Fibroblast of skin of right biceps (primary cell): ENCODE measurements at places on chromosomes 12 and 14.
A peak's percentile ranks its signal among the peaks of the same experiment; 100 is the strongest.

GRCh38 chr14:100540926-100541620 lies 46.1 kb downstream of the BEGAIN start:
- DNase-seq, result no peak

DNA sequence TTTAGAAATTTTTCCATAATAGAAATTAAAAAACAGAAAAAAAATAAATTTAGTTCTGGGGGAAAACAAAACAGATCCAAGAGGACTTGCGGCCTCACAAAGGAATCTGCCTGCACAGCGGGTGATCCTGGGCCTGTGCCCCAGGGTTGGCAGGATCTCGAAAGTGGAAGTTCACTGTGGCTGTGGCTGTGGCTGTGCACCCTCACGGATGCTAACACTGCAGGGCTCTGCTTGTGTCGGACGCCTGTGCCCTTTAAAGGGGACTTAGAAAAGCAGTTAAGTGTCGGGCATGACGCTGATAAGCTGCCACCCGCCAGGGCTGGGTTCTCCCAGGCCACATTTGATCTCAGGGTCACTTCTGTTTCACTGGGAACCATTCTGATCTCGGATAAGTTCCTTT lies 209.1 kb downstream of the TTC7B start:
- no peak for DNase-seq

DNA sequence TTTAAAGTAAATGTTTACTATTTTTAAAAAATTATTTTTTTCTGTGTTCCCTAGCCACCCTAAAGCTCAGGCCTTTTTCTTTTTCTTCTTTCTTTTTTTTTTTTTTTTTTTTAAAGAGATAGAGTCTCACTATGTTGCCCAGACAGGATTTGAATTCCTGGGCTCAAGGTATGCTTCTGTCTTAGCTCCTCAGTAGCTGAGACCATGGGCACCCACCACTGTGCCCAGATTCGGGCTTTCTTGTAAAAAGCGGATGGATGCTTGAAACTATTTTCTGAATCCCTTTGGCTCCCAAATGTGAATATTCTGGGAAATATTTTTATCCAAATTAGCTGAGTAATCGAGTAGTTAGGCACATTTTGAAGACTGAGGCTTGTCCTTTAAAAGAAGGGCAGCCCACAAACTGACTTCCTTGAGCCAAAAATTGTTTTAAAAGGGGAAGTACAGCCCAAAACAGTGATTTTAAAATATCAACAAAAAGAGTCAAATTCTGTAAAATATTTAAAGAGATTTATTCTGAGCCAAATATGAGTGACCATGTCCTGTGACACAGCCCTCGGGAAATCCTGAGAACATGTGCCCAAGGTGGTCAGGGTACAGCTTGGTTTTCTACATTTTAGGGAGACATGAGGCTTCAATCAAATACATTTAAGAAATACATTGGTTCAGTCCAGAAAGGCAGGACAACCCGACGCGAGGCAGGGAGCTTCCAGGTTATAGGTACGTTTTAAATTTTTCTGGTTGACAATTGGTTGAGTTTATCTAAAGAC lies 28.8 kb upstream of the HIGD1C start:
- DNase-seq, result no peak

- DNase-seq, result no peak
Measured at GRCh38 chr12:77645966-77646598, 184.6 kb upstream of the NAV3 start.

DNA sequence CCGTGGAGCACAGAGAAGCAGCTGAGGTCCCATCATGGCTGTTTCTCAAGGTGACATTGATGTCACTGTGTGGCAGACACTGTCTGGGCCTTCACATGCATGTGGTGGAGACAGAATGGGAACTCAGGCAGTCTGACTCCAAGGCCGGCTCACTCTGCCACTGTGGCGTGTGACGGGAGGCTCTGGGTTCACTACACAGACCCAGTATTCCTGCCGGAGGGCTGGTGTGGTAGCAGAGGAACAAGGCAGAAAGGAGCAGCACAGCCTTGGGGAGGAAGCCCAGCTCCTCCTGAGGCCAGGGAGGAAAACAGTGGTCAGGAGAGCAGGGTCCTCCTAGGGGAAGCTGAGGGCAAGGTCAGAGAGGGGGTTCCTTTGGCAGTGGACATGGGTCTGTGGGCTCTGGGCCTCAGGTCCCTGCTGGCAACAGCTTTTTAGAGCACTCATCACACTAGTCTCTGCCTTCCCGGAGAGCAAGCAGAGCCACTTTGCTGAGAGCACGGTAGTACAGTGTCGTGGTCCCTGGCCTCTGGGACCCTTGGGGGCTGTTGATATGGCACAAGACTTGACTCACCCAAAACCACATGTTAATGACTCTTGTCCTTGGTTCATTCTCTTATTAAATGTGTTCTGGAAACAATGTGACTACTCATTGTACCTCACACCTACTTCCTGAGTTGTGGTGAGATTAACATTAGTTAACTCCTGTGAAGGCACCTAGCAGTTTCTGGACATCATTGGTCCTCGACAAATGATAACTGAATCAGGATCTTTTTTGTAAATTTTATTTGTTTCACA lies 21.3 kb downstream of the DCAF4 start:
- DNase-seq, result peak; percentile 34
